Choroid plexus epithelial cell (primary cell): ENCODE measurements at places on chromosomes 1 and 21.
A peak's percentile ranks its signal among the peaks of the same experiment; 100 is the strongest.

GRCh38 chr1:167431261-167431908 is 86.9 kb downstream of the CD247 start:
- DNase-seq, result no peak

- DNase-seq, result peak; percentile 59
These were observed 48.6 kb downstream of the WNT2B start for GRCh38 chr1:112557385-112557784.

- peak; percentile 86 for DNase-seq
These were observed 46.9 kb downstream of the DOP1B start for GRCh38 chr21:36203603-36203889.

- peak; percentile 83 for DNase-seq
These were observed 41.6 kb downstream of the NSL1 start for GRCh38 chr1:212749821-212750535.

- DNase-seq, result no peak
These were observed 15.8 kb downstream of the PLA2G2A start for GRCh38 chr1:19963636-19964035.

DNA sequence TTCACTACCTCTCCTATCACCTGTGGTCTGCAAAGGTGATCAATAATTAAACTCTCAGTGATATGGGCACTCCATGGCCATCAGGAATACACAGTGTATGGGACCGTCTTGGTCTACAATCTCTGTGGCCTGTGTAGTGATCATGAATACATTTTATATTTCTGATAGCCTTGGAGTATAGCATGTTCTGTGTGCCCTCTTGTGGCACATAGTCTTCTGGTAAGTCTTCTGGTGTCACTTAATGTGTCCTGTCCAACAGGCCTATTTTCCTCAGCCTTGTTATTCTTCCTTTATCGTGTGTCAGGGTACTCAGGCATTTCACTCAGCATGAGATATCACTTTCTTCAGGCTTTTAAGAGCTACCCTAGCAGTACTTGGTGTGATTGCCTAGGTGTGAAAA is 393.6 kb downstream of the AGBL4 start:
- peak; percentile 0 for DNase-seq

DNA sequence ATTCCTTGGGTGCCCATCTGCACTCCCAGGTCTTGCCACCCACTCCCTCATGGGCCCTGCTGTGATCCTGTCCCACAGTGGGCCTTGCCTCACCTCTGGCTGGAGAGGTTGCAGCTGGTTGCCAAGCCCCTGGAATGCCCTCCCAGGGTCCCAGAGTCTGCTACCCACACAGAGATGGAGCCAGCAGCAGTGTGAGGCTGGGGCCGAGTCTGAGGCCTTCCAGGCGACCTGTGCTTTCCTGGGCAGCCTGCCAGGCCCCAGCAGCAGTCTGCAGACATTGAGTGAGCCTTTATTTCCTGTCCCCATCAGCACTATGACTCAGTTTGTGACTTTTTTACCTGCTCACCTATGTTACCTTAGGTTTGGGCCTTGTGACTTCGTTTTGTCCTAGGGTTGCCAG is 25.0 kb upstream of the TSPAN2 start:
- DNase-seq, result peak; percentile 51

GRCh38 chr1:62688687-62689085 is 500 bp upstream of the DOCK7 start:
- peak; percentile 48 for DNase-seq

DNA sequence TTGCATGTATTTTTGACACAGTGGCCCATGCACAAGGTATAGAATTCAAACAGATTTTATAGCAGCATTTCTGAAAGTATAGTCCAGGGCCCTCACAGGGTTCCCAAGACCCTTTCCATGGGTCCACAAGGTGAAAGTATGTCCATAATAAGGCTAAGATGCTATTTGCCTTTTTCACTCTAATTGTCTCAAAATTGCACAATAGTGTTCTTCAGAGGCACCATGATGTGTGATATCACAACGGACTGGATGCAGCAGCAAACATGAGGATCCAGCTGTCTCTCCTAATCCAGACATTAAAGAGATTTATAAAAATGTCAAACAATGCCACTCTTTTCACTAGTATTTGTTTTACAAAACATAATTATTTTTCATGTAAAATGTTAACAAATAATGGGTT is 88.8 kb upstream of the PRDX6 start:
- DNase-seq, result no peak

DNA sequence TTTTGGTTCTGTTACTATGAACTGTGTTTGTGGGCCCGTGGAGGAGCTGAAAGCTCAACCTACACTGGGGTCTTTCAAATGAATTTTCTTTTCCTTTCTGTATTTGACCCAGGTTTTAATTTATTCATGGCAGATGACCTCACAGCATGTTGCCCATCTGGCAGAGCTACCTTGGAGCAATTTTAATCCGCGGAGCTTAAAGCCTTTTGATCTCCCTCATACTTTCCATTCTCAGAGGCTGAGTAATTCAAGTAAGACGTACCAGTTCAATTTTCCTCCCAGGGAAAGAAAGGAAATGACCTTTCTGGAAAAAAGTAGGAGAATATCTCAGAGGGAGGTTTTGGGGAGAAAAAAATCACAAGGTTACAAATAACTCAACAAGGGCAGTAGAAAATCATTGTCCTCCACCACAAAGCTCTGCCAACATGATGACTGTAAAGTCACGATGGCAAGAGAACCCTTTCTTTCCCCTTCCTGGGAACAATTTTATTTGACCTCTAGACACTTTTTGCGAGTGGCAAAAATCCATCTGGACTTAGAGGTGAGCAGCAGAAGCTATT is 21.6 kb upstream of the PCP4 start:
- DNase-seq, result peak; percentile 26

- DNase-seq, result no peak
These were observed 13.4 kb downstream of the RPL11 start for GRCh38 chr1:23704834-23705495.

GRCh38 chr1:95040032-95040525 is 32.7 kb downstream of the ALG14 start:
- DNase-seq, result no peak

GRCh38 chr1:172357753-172358385 is 62.6 kb upstream of the C1orf105 start:
- peak; percentile 33 for DNase-seq

DNA sequence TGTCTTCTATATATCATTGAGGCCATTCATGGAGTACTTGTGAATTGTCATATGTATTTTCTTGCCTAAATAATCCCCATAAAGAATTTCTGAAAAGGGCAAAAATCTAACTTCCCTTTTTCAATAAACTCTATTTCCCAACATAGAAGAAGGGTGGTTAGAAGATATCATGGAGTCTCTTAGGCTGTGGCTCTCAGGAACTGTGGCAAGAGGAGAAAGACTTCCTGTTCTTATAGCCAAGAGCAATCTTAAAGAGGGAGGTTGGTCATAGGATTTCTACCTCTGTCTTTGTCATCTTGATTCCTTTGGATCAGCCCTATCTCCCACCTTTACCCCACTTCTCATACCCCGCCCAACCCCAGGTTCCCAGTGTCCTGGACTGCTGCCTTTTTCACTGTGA is 175.8 kb downstream of the TYW3 start:
- DNase-seq, result no peak

DNA sequence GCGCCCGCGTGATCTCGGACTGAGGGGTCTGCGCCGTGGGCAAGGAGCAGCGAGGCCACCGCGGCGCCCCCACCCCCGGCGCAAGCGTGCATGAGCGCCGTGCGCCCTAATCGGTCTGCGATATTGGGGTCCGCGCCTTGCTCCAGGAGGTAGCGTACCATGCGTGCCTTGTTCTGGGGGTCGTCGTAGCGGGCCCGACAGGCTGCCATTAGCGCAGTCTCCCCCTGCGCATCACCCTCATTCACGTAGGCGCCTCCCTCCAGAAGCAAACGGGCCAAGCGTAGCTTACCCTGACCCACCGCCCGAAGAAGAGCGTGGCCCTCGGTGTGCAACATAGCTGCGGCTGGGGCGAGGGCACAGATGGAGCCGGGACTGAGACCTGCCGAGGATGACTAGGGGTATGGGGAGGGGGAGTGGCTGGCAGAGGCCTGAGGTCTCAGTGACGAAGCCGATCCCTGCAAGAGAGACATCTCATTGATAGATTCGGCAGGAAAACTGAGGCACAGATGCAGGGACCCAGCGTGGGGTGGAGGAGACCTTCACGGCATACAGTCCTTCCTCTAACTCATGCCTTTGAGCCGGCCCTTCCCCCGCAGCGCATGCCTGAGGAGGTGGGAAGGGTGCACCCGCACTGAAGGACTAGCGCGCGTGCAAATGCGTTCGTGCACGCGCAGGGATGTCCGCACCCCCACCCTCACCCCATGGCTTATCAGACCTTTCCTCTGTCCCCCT is 2.8 kb downstream of the ANKRD34A start:
- DNase-seq, result peak; percentile 35

GRCh38 chr1:228021355-228022030 is 14.7 kb downstream of the WNT3A start:
- DNase-seq, result no peak

DNA sequence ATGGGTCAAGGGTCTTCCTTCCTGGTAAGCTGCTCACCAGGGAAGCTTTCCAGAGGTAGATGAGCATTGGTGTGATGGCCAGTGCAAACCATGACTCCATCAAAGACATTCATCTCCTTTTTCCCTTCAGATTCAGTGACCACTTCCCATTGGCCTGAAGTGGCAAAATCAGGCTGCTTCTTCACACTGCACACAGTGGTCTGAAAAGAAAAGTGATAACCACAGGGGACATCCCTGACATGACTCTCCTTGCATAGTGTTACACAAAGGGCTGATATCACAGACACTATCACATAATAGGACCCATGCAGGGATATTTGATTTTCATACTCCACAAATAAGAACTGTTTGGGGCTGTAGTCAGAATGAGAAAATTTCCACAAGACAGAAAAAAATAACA is 11.9 kb downstream of the FMO5 start:
- no peak for DNase-seq

DNA sequence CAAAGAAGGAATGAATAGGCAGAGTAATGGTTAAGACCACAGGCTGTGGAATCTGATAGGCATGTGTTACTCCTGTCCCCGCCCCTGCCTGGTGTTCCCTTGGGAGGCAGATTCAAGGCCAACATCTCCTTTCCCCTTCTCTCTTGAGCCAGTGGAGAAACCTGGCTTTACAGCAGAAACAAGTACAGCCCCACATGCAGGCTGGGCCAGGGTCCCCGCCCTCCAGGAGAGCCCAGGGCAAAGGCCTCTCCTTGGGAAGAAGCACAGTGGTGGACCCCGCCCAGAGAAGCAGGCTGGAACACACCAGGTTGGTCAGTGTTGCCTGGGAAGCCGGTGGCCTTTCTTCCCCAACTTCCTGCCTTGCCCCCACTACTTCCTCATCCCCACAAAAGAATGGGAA is 6.8 kb downstream of the C1orf167 start:
- DNase-seq, result no peak

- DNase-seq, result no peak
These were observed 15.9 kb downstream of the LRRC8B start for GRCh38 chr1:89540406-89540970.

DNA sequence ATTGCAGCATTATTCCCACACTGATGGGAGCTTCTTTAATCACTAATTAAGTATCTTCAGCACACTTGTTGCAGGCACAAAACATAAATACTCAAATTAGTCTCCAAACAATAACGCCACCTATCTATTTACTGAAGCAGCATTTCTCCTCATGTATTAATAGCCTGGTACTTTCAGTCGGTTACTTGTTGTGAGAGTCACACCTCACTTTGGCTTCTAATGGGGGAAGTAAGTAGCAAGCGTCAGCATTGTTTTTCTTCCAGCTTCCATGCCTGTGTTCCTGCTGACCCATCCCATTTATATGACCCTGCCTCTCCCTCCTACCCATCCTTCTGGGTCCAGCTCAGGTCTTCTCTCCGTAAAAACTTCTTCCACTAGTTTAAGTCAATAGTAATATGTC is 31.9 kb upstream of the DENND1B start:
- no peak for DNase-seq

GRCh38 chr1:91053630-91054029 is 31.8 kb upstream of the ZNF644 start:
- no peak for DNase-seq

DNA sequence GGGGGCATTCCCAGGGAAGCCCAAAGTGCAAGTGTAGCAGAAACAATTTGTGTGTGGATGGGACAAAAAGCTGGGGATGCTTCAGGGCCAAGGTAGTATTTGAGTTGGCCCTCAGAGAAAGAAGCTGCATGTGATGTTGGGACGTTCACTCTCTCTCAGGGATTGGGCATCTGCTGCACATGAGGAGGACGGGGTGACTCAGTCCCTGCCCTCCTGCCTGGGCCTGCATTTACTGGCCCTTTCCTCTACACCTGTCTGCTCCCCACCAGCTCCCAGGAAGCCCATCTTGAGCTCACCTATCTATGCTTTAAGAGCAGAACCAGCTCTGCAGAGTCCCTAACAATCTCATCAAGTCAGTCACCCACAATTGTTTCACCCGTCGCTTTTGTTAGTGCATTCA is 23.5 kb upstream of the MPZL1 start:
- no peak for DNase-seq

DNA sequence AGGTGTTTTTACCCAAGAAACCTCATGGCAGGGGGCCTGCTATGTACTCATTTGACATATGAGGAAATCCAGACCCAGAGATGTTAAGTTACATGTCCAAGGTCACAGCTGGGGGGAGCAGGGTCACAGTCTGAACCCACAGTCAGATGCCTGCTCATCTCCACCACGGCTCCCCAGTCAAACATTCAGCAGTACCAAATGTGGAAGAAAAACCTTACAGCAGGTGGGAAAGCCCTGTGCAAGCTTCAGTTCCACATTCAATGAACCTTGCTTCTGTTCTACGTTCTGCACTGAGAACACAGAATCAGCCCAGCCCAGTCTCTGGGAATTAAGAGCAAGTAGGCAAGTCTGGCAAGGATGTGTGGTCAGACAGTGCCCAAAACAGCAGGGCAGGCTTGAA is 35.2 kb downstream of the LRP8 start:
- no peak for DNase-seq

DNA sequence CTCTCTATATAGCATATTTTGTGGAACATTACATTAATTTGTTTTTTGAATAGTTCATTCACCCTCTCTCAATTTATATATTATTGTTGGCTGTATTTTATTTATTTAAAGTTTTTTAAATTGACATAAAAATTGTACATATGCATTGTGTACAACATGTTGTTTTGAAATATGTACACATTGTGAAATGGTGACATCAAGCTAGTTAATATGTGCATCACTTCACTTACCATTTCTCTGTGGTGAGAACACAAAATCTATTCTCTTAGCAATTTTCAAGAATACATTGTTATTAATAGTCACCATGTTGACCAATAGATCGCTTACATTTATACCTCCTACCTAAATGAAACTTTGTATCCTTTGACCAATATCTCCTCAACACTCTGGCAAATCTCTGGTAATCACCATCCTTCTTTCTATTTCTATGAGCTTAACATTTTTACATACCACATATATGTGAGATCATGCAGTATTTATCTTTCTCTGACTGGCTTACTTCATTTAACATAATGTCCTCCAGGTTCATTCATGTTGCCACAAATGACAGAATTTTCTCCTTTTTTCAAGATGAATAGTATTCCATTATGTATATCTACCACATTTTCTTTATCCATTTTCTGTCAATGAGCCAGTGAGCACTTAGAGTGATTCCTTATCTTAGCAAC is 180.9 kb upstream of the DEPDC1 start:
- DNase-seq, result no peak
